HTR-8/SVneo (cell line): ENCODE measurements at places on chromosomes 11 and 22.
A peak's percentile ranks its signal among the peaks of the same experiment; 100 is the strongest.

- no peak for DNase-seq
Measured at GRCh38 chr11:95524314-95525036, 265.1 kb downstream of the FAM76B start.

DNA sequence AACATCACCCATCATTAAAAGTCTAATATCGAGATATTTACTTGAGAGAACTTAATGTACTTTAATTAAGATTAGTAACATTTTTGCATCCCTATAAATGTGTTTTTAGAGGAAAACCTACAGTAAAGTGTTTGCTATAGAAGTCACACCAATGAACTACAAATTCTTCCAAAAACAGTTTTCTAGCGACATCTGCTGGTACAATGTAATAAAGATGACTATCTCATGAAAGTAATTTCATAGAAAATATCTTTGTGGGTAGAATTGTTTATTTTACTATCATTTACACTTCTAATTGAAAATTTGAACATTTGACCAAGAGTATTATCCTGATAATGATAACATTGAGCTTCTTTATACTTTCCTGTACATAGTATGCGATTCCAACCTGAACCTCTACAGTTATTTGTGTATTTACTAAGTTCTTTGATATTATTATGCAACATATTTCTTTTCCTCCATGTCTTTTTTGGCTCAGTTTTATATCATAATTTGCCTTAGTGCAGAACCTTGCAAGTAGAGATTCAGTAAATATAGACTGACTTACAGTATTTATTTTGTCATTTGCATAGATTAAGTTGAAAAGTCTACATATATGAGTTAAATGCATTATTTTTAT lies 252.7 kb downstream of the TMEM135 start:
- peak; percentile 48 for DNase-seq

GRCh38 chr22:39136317-39136716 lies 16.2 kb downstream of the CBX7 start:
- DNase-seq, result no peak

DNA sequence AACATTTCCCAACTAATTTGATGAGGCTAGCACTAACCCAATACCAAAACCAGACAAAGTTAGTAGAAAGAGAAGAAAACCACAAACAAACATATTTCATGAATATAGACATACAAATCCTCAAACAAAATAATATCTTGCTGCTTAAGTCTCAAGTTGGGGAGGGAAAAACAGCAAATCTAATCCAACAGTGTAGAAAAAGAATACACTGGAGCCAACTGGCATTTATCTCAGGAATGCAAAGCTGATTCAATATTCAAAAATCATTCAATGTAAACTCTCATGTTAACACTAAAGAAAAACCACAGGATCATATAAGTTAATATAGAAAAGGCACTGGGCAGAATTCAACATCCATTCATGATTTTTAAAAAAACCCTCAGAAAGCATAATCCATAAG lies 18.2 kb downstream of the GNB1L start:
- DNase-seq, result no peak

DNA sequence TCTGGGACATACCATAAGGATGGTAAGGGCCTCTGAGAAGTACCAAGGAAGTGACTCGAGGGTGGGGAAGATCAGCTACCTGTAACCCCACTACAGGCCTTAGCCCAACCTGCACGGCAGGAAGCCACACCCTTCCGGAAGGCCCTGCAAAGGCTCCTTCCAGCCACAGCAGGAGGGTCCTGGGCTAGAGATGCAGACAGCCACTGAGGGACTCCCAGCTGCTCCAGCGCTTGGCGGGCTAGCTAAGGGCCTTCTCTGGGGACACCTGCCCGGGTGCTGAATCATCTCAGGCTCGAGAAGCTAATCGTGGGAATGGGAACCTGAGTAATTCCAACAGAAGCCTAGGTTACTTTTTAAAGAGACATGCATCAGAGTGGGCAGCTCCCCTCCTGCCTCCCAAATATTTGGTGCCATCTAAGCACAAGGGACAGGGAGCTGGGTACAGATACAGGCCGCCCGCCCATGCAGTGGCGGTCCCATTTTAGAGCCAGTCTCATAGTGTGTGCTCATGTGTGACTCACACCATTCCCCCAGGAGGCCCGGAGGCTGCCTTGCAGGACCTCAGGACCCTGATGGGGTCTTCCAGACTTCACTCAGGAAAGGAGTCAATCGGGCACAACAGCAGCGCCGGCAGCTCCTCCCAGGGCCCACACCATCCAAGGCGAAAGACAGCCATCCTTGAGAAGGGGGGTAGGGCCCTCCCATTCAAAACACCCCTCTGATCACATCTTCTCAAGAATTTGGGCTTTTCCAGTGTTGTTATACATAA lies 8.0 kb downstream of the MYH9 start:
- DNase-seq, result no peak

- DNase-seq, result no peak
Measured at GRCh38 chr22:17097062-17097461, 12.3 kb downstream of the IL17RA start.

DNA sequence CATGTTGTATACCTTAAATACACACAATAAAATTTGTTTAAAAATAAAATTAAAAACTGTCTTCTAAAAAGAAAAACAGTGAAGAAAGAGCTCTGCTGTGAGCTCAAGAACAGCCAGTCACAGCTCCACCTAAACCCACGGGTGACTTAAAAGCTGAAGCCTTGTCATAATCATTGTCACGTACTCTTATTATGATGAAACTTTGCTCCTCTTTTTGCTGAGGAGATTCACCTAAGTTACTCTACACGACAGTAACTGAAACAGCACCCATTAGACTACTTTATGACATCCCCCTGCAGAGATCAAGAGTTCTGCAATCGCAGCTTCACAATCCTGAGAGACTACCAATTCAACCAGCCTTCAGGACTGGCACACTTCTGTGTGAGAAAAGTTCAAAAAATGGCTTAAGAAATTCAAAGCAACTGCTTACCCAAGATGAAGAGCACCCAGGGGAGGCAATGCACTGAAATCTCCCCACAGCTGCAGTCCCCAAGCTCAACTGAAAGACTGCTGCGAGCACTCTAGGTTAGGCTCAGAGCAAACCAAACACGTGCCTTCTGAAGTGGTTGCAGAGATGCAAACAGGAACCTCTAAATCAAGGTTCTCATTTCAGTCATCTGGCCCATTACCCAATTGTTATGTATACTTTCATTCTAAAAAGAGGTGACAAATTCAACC lies at the start of gene JAML:
Gene JAML, minus strand, starts transcription at position 501 of the 678 bp plus-strand sequence. CDS start 10,145 bp downstream, outside the sequence.
- DNase-seq, result no peak

- no peak for DNase-seq
Measured at GRCh38 chr11:14110629-14111028, 148.1 kb downstream of the SPON1 start.

DNA sequence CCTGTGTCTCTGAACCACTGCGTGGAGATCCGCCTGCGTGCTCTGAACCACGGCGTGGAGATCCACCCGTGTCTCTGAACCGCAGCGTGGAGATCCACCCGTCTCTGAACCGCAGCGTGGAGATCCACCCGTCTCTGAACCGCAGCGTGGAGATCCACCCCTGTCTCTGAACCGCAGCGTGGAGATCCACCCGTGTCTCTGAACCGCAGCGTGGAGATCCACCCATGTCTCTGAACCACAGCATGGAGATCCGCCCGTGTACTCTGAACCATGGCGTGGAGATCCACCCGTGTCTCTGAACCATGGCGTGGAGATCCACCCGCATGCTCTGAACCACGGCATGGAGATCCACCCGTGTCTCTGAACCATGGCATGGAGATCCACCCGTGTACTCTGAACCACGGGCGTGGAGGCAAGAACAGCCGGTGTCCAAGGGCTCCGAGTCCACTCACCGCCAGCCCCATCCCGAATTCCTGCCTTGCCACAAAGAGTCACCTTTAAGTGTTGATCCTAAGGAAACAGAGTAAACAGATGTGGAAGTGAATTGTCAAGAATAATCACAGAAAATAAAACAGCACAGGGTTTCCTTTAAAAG lies 659.4 kb downstream of the BRD1 start:
- DNase-seq, result no peak

DNA sequence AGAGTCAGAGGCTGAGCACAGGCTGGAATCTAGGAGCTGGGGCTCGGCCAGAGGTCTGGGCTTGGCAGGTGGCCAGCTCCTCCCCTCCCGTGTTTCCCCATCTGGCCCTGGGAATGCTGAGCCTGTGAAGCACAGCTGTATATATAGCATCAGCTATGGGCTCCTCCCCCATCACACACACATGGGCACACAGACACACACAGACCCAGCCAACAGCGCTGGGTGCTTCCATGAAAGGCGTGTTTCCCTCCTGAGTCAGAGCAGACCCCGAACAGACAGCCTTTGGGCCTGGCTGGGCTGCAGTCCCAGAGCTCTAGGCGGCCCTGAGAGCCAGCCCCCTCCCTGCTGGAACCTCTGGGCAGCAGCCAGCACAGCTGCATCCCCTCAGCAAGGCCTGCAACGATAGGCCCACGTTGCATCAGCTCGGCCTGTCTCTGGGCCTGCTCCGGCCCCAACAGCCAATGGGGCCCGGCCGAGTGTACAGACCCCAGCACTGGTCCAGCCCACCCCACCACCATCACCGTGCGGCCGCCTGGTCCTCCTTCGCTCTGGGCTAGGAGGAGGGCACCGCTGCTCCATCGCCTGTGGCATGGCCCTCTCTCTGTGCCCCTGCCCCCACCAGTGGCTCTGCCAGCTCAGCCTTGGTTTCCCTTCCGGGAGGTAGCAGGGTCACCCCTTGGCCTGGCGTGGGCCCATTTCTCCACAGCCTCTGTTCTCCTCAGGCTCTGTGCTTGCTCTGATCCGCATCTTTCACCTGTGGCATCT lies 7.6 kb upstream of the SERPINH1 start:
- DNase-seq, result no peak

DNA sequence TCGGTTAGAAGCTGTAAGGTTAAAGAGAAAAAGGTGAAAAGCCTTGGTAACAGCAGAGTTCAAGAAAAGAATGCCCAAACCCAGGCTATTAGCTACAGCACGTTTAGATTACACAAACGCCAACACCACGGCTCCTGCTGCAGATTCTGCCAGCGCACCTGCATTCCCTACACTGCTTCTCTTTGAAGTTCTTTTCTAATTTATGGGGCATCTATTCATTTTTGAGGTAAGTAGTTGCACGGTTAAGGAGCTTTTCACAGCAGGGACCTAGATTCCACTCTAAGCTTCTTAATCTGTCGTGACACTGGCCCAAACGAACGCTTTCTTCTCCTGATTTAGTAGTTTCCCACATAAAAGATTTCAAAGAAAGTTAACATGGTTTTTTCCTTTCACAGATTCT lies 38.0 kb upstream of the CHKA start:
- no peak for DNase-seq

DNA sequence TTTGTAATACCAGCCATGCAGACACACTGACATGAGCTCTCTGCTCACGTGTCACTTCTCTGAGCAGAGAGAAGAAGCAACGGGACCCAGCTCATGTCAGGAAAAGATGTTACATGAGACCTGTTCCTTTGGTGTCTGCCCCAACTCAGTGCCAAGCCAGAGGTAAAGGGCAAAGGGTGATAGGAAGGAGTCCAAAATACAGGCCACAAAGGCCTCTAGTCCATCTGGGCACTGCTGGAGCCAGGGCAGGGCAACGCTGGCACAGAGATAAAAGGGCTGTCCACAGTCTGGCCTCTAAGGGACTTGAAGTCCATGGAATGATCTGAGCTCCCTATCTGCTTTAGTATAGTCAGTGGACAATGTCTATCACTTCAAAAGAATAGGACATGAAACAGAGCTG lies 79.3 kb downstream of the SLC1A2 start:
- DNase-seq, result no peak

DNA sequence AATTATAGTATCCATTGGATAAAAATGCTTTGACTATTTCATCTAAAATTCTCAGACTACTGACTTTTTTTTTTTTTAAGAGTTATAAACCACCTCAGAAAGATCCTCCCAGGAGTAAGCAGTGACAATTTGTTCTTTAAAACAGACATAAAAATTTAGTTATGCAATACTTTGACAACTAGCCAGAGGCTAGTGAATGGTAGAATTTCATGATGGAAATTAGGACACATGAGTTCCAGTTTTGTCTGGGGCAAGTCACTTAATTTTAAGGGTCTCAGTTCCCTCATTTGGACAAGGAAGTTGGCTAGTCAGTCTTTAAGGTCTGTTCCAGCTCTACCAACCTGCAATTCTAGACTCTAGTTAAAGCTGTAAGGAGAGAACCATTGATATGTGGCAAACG lies 2.9 kb downstream of the IL18 start:
- DNase-seq, result no peak

- no peak for DNase-seq
Measured at GRCh38 chr22:49515475-49515874, 312.2 kb downstream of the BRD1 start.

GRCh38 chr11:33716243-33716642 lies 15.6 kb upstream of the C11orf91 start:
- no peak for DNase-seq

GRCh38 chr11:69116671-69117070 lies 39.1 kb upstream of the SMIM38 start:
- DNase-seq, result no peak

DNA sequence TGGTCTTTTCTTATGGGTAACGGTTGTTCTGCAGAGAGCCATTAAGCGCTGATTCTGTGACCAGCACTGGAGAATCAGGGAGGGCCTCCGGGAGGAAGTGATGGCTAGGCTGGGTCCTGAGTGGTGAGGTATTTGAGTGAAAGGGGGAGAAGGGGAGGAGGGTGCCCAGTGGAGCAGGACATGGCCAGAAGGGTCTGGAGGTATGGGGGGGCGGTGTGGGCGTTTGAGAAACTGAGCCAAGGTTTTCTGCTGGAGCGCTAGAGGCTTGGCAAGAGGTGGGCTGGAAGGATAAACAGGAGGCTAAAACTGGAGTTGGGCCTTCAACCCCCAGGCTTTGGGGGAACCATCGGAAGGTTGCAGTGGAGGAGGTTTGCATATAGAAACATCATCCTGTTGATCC lies 72.5 kb downstream of the FBLN1 start:
- no peak for DNase-seq

- no peak for DNase-seq
Measured at GRCh38 chr11:66221012-66221411, 47.4 kb upstream of the RAB1B start.

- DNase-seq, result no peak
Measured at GRCh38 chr11:73281201-73281741, 9.1 kb downstream of the P2RY6 start.

DNA sequence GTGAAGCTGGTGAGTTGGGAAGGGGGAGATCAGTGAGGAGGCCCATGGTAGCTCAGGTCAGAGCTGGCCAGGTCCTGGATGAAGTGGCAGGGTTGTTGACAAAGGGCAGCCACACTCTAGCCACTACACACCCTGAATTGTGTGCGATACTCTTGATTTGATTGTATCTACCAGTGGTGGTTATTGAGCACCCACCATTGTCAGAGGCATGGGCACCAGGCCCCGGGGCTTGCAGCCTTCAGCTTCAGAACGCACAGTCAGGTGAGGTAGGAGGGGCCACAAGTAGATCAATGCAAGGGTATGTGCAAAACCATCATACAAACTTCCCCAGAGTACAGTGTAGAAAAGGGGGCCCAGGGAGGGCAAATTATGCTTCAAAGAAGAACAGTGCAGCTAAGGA lies 38.1 kb downstream of the MICAL2 start:
- DNase-seq, result no peak

- DNase-seq, result no peak
Measured at GRCh38 chr11:115155978-115156377, 348.2 kb downstream of the CADM1 start.

GRCh38 chr11:86676533-86677154 lies 4.2 kb upstream of the ME3 start:
- DNase-seq, result peak; percentile 39
